ENCODE measurements at places on chromosomes 12 and 14.

GRCh38 chr12:17971850-17972249 is 118.1 kb downstream of the RERGL start:
- no peak for DNase-seq

DNA sequence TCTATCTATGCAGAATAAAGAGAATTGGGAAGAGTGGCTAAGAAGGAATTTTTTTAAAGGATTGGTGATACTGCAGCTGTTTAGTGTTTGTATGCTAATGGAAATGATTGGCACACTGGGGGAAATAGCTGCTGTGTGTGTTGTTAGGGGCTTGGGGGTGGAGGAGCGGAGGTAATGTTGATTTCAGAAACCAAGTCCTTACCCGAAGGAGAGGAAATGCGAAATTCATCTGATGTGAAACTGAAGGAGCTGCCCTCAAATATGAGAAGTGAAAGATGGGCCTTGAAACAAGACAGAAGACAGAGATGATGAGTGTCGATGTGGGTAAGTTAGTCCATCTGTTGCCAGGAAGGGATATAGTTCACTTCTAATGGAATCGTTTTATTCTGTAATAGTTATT is 21.2 kb upstream of the RNASE12 start:
- peak; percentile 52 for DNase-seq

DNA sequence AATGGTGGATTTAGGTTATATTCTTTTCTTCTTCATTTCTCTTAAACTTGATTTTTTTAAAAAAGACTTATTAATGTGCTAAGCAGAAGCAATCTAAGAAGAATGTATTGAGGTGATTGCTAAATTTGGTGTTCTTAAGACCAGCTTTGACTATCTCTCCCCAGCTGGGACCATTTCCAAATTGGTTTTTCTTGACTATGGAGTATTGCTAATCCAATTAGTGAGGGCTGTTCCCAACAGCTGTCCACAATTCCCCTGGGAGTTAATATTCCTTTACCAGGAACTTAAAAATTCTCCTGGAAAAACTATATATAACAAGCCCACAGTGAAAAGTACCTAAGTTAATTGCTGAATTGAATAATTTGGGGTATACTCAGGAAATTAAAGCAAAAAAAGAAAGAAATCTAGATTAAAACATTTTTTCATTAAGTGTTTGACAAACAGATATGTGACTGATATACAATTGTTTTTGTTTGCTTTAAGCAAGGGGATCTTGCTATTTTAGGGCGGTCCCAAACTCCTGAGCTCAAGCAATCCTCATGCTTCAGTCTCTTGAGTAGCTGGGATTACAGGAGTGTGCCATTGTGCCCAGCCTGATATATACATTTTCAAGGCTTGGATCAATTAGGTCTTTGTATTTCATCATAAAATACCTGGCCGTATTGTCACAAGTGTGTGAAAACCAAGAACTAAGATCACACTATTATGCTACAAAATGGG is 105.0 kb downstream of the FAR2 start:
- no peak for DNase-seq

GRCh38 chr12:97640826-97641225 is 178.2 kb downstream of the RMST start:
- DNase-seq, result no peak

DNA sequence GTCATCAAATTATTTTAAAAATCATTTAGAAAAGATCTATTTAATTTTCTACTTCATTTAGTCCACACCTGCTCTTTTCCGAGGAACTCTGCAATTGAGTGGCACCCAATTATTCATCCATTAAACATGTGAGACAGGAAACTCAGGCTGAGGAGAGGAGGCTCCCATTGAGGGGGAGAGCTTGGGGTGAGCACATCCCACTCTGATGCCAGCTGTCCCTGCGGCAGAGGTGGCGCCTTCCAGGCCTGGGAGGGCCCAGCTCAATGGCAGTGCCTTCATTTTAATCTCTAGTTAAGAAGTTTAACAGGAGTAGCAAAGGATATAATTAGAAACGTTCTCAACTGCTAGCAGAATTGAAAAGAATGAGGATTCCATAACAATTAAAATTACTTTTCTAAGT is 92.0 kb downstream of the ITPR2 start:
- no peak for DNase-seq

DNA sequence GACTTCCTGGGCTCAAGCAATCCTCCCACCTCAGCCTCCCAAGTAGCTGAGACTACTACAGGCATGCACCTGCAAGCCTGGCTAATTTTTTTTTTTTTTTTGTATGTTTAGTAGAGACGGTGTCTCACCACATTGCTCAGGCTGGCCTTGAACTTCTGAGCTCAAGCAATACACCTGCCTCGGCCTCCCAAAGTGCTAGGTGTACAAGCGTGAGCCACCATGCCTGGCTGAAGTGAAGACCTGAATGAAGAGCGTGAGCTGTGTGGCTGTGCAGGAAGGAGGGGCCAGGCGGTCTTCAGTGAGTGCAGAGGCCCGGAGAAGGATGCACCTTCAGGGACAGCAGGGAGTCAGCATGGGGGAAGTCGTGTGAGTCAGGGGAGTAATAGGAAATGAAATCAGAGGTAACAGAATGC is 14.9 kb upstream of the NFKBIA start:
- no peak for DNase-seq

DNA sequence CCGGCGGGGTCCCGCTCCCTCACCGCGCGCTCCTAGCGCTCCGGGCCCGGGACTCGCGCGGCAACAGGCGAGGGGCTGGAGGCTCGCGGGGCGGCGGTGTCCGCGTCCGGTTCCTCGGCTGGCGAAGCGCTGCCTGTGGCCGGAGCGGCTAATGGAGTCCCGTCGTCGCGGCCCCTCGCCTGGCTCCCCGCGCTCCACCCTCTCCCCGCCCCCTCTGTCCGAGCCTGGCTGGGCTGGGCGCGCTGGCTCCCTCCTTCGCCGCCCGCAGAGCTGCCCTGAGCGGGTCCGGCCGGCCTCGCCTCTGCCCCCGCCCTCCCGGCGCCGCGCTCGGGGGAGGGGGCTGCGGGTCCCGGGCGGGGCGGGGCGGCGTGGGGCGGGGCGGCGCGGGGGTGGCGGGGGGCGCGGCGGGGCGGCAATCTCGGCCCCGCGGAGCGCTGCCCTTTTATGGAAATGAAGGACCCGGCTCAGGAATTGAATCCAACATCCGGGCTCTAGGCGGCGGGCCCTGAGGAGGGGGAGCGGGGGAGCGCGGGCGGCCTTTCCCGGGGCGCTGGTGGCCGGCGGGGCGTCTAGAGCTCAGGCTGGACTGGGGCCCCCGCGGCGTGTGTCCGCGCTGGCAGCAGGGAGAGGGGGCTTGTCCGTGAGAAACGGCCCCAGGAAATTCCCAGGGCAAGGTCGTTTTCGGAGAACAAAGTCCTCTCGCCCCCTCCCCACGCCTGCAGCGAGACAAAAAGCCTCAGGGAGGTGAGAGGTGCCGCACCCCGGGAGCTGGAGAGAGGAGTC is at the start of gene FERMT2:
FERMT2 (minus strand) TSS at position 153 of the 783 bp plus-strand sequence. CDS start 482 bp downstream, outside the sequence.
- no peak for DNase-seq

DNA sequence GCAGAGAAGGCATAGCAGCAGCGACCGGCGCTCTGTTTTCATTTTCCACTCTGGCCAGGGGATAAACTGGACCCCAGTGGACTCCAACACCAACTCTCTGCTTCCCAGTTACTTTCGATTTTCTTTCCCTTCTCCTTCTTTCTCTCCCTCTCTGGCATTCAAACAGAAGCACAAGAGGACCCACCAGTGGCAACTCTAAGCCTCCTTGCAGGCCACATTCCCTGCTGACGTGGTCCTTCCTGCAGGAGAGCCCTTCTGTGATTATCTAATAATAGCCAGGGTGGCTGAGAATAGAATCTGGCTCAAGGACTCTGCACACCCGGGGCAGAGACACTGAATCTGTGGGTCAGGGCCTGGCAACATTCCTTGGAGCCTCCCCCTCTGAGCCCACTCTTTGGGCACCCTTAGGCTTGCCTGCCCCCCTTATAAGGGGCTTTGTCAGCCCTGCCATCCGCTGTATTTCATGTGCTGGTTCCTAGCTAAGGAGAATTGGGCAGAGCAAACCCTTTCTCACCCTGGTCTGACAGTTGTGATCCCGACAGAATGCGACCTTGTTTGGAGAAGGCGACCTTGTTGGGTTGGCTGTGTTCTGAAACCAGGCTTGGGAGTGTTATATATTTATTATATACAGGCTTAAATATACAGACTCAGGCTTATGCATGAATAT is 8.2 kb upstream of the HOXC6 start:
- no peak for DNase-seq

GRCh38 chr14:32706721-32707519 is 231.8 kb upstream of the NPAS3 start:
- DNase-seq, result no peak

- DNase-seq, result no peak
These were observed 184.3 kb upstream of the USP15 start for GRCh38 chr12:62075870-62076269.

DNA sequence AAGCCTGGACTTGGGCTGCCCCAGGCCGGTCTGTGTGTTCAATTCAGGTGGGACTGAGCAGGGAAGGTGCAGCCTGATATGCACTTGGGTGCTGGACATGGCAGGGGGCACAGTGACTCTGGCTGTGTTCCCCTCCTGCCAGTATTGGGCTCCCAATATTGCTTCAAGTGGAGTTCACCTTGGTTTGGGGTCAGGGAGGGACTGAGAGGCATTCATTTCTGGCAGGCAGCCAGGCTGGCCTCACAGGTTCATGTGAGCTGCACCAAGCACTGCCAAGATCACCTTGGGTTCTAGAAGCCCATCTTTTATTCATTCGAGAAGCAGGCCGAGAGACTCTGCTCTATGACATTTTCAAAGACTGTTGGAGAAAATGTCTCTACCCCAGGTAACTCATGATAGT is 245.0 kb downstream of the CHST11 start:
- DNase-seq, result no peak

DNA sequence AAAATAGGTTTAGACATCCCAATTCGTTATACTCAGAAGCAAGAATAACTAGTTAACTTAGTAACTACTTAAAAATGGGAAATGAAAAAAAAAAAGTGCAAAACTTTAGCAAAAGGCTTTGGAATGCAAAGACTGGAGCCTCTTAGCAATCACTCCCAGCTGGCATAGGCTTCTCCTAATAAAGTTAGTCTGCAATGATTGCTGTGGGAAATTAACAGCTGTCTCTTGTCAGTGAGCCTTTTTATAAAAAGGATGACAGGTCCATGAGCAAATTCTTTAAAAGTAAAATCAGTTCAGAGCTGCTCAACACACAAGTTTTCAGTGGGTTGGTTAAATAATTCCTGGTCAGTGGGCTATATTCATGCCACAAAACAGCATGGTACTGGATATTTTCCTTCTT is 7.4 kb upstream of the SYCP3 start:
- DNase-seq, result no peak

- no peak for DNase-seq
These were observed 1.1 kb downstream of the KMT2D start for GRCh38 chr12:49059299-49060171.

GRCh38 chr14:68135566-68135965 is 316.0 kb downstream of the RAD51B start:
- DNase-seq, result no peak

- no peak for DNase-seq
These were observed 373.5 kb upstream of the CLEC14A start for GRCh38 chr14:38629412-38629811.

- no peak for DNase-seq
These were observed 10.1 kb downstream of the LGALS3 start for GRCh38 chr14:55139141-55139540.

DNA sequence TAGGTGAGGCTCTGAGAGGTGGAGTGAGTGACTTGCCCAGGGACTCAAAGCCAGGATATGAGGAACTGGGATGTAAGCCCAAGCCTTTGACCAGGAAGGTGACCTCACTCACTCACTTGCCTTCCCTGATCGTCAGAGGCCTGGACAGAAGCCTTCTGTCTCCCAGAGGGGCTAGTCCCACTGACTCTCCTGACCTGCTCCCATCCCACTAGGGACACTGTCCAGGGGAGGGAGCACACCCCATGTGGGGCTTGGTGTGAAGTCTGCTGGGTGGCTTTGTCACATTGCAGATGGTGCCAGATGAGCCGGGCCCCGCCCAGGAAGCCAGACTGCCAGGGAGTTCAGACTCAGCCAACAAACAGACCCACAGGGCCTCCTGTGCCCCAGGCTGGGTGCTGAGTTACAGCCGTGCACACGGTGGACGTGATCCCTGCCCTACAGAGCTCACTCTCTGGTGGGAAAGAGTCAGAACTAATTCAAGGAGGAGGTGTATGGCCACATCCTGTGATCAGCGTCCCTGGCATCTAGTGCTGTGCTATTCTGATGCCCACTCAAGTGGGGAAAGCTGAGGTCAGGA is 28.3 kb downstream of the MMAB start:
- peak; percentile 14 for DNase-seq

- no peak for DNase-seq
These were observed 4.1 kb downstream of the ISCU start for GRCh38 chr12:108566452-108566851.

DNA sequence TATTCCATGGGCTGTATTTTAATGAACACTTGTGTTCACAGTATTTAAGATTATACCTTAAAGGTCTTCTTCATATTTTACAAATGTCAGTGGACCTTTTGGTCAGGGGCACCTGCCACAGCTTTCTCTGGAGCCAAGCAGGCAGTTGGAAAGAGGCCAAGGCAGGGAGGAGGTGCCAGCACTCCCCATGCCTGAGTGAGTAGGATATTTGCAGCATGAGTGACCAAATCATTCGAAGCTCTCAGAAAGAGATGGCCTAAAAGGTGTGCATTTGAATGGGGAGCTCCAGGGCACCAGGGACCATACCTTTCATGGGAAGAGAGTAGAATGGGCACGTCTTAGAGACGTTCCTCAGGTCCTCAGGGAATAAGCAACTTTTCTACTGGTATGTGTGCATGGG is 121.6 kb downstream of the GPR135 start:
- no peak for DNase-seq

DNA sequence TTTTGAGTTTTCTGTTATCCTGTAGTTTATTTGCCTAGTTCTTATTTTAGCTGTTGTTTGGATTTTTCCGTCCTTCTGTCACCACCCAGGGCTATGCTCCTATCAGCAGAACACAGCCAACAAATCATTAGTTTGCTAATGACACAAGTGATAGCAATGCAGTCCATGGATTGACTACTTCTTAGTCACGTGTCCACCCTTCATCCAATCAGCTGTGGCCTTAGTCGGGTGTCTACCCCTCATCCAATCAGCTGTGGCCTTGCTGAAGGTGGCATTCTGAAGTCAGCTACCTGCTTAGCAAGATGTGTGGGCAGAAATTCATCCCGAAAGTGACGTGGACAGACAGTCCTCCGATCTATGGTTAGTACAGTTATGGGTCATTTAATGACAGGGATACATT is 182.3 kb downstream of the GALC start:
- no peak for DNase-seq

DNA sequence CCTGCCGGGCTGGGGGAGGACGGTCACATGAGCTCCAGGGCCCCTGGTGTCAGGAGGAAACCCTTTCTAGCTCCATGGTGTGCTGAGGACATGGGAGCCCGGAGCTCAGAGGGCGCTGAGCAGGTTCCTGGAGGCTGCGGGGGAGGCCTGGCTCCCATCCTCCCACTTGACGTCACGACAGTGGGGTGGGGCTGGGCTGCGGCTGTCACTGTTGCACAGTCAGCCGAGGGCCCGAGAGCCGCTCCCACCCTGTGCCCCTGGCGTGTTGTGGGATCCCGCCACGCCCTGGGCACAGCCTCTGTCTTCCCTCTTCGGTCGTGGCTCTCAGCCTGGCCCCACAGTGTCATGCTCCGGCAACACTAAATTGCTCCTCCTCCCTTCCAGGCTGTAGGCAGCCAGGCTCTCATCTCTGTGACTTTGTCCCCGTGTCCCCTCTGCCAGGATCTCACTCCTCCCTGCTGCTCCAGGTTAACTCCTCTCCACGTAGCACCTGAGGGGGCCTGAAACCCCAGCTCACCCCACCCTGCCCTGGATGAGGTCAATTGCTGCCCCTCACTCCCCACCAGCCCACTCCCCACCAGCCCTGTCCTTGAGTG is 33.0 kb downstream of the BEGAIN start:
- peak; percentile 62 for DNase-seq
